ENCODE measurements at places on chromosomes 12 and 14.
A peak's percentile ranks its signal among the peaks of the same experiment; 100 is the strongest.

DNA sequence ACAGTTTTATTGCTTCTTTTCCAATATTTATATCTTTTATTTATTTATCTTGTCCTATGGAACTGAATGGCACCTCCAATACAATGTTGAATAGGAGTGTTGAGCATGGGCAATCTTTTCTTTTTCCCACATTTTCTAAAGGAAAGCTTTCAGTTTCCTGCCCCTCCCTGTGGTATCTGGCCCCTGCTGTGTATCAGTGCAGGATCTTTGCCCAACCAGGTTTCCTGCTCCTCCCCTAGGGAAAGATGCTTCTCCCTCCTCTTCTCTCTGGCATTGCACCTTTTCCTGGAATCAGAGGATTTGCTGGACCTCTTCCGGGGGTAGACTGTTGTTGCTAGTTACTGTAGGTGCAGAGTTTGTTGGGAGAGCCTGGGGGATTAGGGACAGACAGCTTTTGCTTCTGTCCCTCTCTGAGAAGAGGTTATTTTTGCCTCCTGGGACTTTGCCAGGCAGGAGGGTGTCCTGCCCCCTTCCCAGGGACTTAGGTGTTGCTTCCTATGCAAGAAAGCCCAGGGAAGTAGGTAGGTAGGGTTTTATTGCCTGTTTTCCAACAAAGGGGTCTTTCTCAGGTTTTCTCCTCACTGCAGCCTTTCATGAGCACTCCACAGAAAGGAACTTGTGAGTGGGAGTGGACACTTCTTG lies 67.6 kb downstream of the POLR3B start:
- no peak for DNase-seq

- DNase-seq, result no peak
Measured at GRCh38 chr12:95205685-95206084, 11.6 kb downstream of the FGD6 start.

- DNase-seq, result peak; percentile 63
Measured at GRCh38 chr14:36069535-36069900, 107.0 kb downstream of the PTCSC3 start.

DNA sequence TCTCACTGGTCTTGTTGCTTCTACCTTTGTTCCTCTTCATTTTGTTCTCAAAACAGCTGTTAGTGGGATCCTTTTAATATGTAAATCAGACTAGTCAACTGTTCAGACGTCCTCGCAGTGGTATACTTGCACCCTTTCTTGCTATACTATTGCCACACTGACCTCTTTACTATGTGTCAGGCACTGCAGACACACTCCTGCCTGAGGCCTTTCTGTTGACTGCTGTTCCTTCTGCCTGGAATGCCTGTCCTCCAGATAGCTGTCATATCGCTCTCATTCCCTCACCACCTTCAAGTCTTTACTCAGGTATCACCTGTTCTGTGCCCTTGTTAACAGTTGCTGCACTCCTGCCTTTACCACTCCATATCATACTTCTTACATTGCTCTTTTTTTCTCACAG lies 90.0 kb upstream of the TMEM263 start:
- DNase-seq, result no peak

GRCh38 chr12:104350211-104351056 lies 46.9 kb downstream of the EID3 start:
- no peak for DNase-seq

GRCh38 chr14:89616852-89617341 lies 199.9 kb upstream of the FOXN3 start:
- peak; percentile 83 for DNase-seq

GRCh38 chr12:130438711-130439110 lies 101.0 kb downstream of the PIWIL1 start:
- no peak for DNase-seq

DNA sequence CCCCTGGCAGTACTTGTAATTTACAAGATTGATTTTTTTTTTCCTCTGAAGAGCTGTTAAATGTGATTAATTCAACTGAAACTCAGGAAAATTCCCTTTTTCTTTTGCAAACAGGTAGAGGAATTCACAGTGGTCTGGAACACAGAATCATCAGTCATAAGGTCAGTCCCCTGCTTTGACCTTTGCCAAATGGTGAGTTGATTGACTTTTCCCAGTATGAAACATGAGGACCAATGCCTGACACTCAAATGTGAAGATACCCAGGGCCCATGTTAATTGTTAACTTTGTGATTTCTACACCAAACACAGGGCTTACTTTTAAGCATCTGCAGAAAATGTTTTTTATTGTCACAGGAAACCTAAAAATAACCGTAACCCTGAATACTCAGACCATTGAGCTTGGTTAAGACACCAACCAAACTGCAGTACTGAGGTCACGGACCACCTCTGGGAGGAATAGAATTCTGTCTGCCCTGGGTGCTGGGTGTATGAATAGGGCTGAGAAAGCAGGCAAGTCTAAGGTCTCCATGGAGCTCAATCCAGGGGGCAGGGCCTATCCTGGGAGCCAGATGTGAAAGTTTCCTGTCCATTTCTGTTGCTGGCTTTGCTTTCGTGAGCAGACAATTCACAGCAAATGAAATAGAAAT lies 192.4 kb downstream of the TMX1 start:
- no peak for DNase-seq

DNA sequence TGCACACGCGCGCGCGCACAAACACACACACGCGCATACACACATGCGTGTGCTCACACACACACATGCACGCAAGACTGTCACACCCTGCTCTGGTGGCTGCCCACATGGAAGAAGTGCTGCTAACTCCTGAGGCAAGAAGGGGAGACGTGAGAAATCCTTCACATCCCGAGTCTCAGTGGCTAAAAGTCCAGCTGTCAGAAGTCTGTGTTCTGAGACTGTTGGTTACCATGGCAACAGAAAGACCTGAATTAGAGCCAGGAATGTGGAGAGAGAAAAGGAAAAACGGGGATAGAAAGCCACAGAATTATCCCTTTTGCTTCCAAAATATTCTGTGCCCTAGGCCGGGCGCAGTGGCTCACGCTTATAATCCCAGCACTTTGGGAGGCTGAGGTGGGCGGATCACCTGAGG lies 71.2 kb downstream of the PPFIBP1 start:
- DNase-seq, result no peak

DNA sequence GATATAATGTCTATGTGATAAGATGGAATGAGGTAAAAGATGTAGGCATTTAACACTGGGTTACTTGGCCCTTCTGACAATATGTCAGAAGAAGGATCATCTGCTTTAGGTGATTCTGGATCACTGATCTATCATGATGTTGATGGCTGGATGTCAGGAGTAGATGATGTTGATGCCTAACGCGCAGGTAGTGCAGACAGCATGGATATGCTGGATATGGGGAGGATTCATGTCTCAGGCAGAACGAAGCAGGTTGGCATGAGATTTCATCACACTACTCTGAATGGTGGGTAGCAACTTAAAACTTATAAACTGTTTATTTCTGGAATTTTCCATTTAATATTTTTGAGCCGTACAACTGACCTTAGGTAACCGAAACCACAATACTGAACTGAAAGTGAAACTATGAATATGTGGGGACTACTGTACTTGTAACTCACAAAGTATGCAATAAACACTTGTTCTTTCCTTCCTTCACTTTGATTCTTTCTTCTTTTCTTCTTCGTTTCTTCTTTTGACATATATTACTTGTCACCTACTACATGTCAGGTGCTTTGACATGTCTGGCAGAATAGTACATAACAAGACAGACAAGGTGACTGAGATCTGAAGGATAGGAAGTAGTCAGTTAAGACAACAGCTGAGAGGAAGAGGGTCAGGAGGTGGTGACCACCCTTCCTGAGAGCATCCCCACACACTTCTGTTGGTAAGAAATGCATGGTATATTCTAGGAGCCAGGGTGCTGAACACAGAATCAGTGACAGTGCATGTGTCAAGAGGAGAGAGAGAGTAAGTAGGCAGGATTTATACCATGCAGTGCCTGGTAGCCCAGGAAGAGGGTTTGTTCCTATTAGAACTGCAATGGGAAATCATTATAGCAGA lies 238.8 kb downstream of the PPFIA2 start:
- DNase-seq, result no peak

DNA sequence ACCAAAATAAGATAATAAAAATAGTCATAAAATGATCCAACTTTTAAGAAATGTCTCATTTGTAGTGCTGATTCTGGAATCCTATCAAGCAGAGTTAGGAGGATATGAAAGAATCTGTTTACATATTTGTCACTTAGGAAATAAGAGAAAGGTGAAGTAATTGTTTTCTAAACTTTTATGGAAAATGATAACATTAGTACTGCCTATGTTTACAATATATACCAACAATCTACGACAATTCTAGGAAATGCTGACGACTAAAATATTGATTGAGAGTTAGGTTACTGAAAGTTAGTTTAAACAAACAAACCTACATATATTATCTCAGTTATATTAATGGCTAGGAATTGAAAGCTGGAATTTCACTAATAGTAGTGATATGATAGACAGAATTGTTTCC lies 18.0 kb downstream of the TSPAN19 start:
- DNase-seq, result no peak

DNA sequence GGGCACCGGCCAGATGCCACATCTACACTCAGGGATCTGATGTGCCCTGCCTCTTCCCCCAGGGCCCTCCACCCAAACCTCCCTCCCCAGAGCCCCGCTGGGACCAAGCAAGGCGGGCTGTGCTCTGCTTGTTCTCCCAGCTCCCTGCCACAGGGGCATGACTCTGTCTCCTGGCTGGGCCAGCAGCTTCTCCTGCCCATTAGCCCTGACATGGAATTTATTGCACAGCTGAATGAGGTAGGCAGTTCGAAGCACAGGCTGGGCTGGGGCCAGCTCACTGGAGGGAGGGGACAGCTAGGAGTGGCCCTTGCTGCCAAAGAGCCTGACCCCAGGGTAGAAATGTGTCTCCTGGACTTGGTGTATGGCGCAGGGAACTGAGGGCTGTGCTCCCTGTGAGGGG lies 42.4 kb downstream of the ARL6IP4 start:
- no peak for DNase-seq

DNA sequence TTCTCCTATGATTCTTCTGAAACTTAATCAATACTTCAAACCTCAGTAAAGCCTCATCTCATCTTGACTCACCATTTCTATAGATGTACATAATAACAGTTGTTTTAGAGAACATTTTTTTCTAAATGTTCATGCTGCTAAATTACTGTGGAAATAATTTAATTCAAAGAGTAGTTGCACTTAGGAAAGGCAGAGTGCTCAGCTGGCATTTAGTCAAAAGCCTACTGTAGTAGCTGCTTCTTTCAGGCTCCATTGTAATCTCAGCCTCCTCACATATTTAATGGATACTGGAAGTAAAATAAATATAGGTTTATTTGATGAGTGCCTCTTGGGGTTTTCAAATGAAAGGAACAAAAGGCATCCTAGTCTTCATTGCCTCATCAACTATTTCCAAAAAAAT lies 325.0 kb downstream of the CCER1 start:
- DNase-seq, result no peak

- no peak for DNase-seq
Measured at GRCh38 chr14:100532906-100533655, 54.1 kb downstream of the BEGAIN start.

DNA sequence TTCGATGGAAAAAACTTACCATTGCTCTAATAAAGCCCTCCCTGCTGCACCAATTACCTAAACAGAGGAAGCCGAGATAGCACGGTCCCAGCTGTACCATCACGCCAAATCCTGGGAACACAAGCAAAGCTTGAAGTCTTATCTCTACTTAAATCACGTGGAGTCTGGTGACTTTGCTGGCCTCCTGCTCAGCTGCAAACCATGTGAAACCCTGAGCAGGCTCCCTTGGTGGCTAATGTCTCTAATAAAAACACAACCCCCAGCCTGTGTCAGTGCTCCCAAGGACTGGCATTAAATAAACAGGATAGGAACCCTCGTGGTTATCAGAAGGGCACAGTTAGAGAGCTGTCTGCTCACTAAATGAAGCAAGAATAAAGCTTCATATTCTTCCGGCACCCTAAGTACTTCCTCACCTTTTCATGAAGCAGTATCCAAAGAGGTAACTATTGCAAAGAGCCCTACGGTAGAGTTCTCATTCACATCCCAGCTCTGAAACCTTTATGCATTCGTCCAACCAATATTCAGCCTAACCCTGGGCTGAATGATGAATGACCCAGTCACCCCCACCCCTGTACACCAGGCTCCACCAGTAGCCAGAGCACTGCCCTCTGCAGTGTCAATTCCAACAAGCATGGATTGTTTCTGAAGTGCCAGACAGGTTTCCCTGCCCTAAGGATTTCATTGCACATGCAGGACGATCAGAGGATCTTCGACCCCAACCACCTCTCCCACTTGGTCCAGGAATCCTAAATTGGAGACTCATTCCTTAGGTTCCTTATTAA lies 452.7 kb upstream of the TMPO start:
- DNase-seq, result no peak

- no peak for DNase-seq
Measured at GRCh38 chr12:121577443-121578180, 3.2 kb downstream of the KDM2B start.

DNA sequence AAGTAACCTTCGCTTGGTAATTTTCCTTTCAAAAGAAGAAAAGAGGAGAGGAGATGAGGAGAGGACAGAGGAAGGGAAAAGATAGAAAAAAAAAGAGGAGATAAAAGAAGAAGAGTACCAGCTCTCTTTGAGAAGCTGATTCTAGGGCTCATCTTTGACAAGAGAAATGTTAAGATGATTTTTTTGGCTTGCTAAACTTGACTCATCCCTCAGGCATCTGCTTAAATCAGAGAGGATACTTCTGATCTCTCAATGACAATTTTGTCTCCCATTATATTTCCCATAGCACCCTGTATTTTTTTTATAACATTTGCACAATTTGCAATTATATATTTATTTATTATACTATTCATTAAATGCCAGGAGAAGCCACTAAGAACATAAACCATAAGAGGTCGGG lies 17.1 kb downstream of the SYT1 start:
- DNase-seq, result no peak

DNA sequence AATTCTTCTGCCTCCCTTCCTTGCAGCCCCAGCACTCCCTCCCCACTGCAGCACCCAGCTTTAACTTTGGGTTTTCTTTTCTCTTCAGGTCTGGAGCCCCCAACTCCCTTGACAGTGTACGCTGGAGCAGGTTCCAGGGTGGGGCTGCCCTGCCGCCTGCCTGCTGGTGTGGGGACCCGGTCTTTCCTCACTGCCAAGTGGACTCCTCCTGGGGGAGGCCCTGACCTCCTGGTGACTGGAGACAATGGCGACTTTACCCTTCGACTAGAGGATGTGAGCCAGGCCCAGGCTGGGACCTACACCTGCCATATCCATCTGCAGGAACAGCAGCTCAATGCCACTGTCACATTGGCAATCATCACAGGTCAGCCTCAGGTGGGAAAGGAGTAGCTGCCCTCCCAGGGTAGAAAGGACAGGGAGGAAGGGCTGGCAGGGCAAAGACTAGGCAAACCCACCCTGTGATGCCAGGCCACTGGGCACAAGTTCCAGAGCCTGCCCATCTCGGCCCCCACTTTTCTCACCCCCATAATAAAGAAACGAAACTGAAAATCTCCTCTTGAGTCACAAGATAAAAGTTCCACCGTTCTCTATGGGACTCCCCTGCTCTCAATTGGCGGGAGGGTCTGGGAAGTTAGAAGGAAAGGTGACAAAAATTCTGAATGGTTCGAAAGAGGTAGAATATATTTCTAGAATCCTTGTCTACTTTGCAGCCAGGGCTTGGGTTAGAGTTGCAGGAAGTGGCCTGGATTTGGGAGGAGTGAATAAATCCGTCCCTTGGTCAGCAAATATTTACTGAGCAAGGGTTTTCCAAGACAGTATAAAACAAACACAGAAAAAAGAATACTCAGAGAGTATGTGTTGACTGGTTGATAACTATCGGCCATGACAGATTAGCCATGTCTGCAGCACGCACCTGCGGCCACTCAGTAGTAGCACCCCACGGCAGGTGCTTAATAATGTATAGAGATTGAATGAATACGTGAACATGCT lies 3.2 kb downstream of the LAG3 start:
- no peak for DNase-seq
